ENCODE measurements at places on chromosomes 2 and 18. TPM values are rescaled to one million over a fixed set of nuclear protein-coding genes. Genes with fewer than 3 reads are reported as not detected.

MYCN gene
- total RNA-seq: not detected

MPP4 gene
- 0.07 TPM for total RNA-seq

FSHR gene
- total RNA-seq: not detected

L3MBTL4 gene
- total RNA-seq: not detected

CPLX4 gene
- total RNA-seq: not detected

SPC25 gene
- total RNA-seq: 22.0 TPM

IL36RN gene
- total RNA-seq: 0.14 TPM
